ENCODE measurements at places on chromosomes 3 and 15.
A peak's percentile ranks its signal among the peaks of the same experiment; 100 is the strongest.

DNA sequence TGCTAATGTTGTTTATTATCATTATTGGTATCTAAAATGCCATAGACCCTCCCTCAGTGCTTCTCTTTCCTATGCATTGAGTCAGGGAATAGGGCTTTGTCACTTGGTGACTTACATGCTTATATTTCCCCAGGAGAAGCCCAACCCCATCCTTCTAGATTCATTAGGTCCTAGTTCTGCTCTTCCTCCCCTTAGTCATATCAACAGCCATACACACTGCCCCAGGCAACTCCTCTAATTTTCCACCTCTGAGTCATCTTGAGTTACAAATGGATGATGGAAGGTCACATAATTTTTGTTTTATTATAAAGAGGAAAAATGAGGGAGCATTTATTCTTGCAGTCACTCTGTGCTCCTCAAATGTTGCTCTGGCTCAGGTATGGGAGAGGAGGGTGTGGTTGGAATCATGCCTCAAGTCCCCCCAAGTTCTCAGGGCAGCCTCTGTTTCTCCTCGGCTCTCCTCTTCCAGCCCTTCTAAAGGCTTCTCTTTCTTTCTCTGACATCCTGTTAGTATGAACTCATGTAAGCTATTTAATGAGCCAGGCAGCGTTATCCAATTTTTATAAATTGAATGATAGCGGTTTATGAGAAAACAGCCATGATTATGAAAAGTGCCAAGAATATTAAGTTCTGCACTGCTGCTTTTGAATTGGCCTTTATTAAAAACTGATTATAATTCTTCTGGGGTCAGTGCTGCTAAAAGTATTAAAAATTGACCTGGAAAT is 45.6 kb upstream of the FSTL1 start:
- peak; percentile 93 for DNase-seq
- H3K4me1 ChIP-seq, result peaks cover 38% of the 10 kb centered on the region
- no peaks in the 10 kb centered on the region for H3K36me3 ChIP-seq
- H3K4me3 ChIP-seq, result peak overlapping the region; percentile 59
- peak overlapping the region; percentile 89 for H3K27ac ChIP-seq

GRCh38 chr15:57667171-57667849 is 39.2 kb upstream of the POLR2M start:
- H3K27me3 ChIP-seq, result no peaks in the 10 kb centered on the region
- H3K36me3 ChIP-seq, result no peaks in the 10 kb centered on the region
- peak; percentile 85 for DNase-seq
- H3K27ac ChIP-seq, result peak overlapping the region; percentile 25

DNA sequence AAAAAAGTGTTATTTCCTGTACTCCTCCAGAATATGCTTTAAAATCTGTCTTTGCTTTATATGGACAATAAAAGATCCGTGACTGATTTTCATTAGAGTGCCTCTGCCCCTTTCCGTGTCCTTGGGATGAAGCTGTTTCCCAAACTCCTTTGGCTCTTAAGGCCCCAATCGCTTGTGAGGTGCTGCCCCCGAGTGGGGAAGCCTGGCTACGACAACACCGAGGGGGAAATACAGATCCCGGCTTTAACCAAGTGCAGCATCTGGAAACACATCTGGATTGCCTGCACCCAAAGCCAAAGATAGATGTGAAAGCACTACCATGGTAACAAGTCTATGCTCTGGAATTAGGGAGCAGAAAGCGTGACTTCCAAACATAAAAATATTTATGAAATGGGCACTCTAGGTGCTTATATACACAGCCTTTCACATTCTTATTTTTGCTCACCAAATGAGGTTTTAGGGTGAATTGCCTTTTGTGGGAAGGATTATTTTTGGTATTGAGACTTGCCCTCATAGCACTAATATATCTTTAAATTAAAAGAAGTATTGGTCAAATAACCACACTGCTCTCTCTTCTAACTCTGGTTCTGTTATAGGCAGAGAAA is 40.6 kb upstream of the ADCY5 start:
- no peak overlapping the region for H3K27ac ChIP-seq
- H3K4me3 ChIP-seq, result no peak overlapping the region
- peak; percentile 72 for DNase-seq
- no peaks in the 10 kb centered on the region for H3K27me3 ChIP-seq

DNA sequence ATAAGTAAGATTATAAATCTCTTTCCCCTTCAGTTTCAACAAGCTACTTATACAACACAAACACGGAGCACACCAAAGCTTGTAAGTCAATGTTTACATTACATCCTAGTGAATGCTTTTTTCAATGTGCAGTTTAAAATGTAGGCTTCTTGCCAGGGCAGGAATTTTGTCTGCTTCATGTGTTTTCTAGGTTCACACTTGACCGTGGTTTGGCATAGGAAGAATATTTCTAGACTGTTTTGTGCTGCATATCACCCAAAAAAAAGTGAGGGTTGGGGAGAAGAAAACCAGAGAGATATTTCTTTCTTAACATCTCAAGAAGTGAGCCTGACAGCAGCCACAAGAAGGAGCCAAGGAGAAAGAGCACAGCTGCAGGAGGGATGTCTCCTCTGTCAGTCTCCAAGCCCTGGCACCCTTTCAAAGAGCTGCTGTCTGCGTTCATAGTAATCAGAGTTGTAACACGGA is 255.8 kb downstream of the MEIS2 start:
- H3K4me1 ChIP-seq, result peaks cover 15% of the 10 kb centered on the region
- H3K36me3 ChIP-seq, result no peaks in the 10 kb centered on the region
- H3K27me3 ChIP-seq, result no peaks in the 10 kb centered on the region
- H3K4me3 ChIP-seq, result peak overlapping the region; percentile 19
- no peak overlapping the region for H3K27ac ChIP-seq

- H3K4me1 ChIP-seq, result no peaks in the 10 kb centered on the region
- no peaks in the 10 kb centered on the region for H3K27me3 ChIP-seq
- H3K27ac ChIP-seq, result no peak overlapping the region
- no peak overlapping the region for H3K4me3 ChIP-seq
- DNase-seq, result peak; percentile 2
Observed at GRCh38 chr3:80556763-80557162, 789.0 kb upstream of the ROBO1 start.

- no peak overlapping the region for H3K4me3 ChIP-seq
- no peak for DNase-seq
- no peaks in the 10 kb centered on the region for H3K4me1 ChIP-seq
- H3K36me3 ChIP-seq, result no peaks in the 10 kb centered on the region
Observed at GRCh38 chr3:89925976-89926375, 818.6 kb downstream of the EPHA3 start.

DNA sequence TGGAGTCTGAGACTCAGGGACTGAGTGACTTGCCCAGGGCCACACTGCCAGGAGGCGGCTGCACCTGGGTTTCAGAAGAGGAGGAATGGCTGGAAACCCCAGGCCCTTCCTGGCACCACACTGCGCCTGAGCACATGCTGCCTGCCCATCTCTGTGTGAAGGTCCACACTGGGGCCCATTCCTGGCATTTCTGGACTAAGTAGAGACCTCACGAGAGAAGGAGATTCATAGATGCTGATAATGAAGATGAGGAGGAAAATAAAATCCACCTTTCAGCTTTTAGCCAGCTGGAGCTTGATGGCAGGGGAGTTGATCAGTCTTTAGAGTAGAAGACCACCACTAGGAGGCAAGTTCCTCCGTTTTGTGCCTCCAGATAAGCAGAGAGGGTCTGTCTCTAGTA is 40.2 kb upstream of the TF start:
- no peak overlapping the region for H3K27ac ChIP-seq
- H3K36me3 ChIP-seq, result no peaks in the 10 kb centered on the region
- H3K4me1 ChIP-seq, result no peaks in the 10 kb centered on the region

DNA sequence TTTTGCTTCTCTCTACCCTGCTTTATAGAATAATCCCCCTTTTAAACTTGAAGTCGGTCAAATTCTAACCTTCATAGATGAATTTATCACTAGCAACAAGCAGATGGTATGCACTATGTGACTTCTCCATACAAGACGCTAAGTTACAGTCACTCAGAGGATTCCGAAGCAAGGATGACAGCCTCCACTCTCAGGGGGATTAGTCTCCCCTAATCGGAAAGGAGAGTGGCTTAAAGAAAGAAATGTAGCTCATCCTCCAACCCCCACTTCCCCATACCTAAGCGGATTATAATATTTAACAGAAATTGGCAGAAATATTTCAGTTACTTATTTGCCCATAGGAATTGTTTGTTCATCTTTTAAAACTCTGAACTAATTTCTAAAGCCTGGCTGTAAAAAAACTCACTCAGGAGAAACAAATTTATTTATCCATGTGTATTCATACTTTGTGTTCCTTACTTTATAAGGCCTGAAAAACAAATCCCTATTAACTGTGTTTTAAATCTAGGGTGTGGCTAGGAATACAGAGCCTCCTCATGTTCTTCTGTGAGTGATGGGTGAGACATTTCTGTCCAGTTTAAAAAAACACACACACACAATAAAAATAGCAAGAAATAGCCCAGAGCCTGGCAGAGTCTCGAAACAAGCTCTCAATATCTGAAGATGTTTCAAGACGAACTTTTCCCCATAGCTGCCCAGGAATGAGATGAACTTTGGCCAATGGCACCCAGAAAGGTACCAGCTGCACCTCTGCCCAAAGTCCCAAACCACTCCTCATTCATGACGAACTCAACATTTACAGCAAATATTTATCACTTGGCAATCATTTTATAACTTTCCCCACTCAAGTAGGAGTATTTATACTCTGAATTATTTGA is 18.7 kb downstream of the SIAH2 start:
- peaks cover 38% of the 10 kb centered on the region for H3K4me1 ChIP-seq
- 0 out of 2 replicates have a peak overlapping the region, but pooled peaks have one; percentile 12 for H3K27ac ChIP-seq
- DNase-seq, result no peak

DNA sequence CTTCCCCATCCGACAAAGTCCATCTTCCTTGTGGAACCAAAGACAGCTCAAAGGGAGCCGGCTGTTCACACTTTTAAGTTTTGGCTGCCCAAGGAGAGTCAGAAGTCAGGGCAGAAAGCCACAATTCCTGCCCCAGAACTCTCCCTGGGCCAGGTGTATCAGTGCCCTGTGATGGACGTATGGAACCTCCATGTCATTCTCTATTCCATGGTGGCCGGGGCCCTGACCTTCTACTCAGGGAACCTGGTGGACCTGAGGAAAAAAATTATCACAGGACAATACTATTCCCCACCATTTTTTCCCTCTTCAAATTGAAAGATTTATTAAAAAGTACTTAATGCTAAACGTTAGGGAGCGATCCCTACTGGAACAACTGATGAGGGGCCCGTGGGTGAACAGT is 66.6 kb downstream of the HMCES start:
- H3K27ac ChIP-seq, result no peak overlapping the region
- no peak for DNase-seq
- 0 out of 2 replicates have a peak, but pooled peaks cover 8% of the 10 kb centered on the region for H3K27me3 ChIP-seq
- no peaks in the 10 kb centered on the region for H3K4me1 ChIP-seq

DNA sequence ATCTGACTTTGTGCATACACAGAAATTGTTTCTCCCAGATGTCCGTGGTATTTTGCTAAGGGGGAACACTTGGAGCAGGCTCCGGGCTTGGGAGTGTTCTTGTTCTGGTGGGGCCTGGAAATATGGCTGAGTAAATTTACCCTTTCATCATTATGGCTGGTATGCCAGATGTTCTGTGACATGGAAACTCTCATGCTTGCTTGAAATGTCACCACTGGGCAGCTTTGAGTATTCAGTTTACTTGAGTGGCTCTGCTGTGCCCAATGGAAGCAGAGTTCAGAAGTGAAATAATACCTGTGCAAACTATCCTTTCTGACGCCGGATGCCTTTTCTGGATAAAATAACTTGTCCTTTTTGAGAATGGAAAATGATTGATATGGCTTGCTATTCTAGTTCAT is 283.6 kb upstream of the TPM1 start:
- peak overlapping the region; percentile 35 for H3K4me3 ChIP-seq
- peaks cover 21% of the 10 kb centered on the region for H3K4me1 ChIP-seq
- peak overlapping the region; percentile 93 for H3K27ac ChIP-seq
- peak; percentile 44 for DNase-seq

DNA sequence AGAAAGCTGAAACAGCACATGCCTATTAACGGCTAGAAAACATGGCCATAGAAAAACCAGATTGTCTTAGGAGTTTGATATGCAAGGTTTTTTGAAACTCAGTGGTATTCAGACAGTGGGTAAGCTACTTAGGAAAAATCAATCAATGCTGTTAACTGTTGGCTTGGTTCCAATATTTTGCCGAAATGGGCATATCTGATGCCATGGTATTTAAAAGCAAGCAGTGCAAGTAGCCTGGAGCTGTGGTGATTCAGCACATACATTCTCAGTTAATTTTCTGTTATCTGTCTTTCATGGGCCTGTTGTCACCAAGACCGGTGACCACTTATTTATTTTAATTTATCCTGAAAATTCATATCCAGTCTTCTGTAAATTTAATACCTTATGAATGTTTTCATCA is 17.3 kb upstream of the SUCNR1 start:
- no peaks in the 10 kb centered on the region for H3K27me3 ChIP-seq
- no peaks in the 10 kb centered on the region for H3K36me3 ChIP-seq
- no peak for DNase-seq
- no peak overlapping the region for H3K4me3 ChIP-seq
- no peaks in the 10 kb centered on the region for H3K4me1 ChIP-seq

- peak; percentile 18 for DNase-seq
- H3K4me1 ChIP-seq, result peaks cover 5% of the 10 kb centered on the region
- no peak overlapping the region for H3K27ac ChIP-seq
- no peaks in the 10 kb centered on the region for H3K36me3 ChIP-seq
- H3K27me3 ChIP-seq, result no peaks in the 10 kb centered on the region
Observed at GRCh38 chr3:16767006-16767405, 117.7 kb upstream of the PLCL2 start.
